BJ (cell line): ENCODE measurements at places on chromosomes 5 and 9.

DNA sequence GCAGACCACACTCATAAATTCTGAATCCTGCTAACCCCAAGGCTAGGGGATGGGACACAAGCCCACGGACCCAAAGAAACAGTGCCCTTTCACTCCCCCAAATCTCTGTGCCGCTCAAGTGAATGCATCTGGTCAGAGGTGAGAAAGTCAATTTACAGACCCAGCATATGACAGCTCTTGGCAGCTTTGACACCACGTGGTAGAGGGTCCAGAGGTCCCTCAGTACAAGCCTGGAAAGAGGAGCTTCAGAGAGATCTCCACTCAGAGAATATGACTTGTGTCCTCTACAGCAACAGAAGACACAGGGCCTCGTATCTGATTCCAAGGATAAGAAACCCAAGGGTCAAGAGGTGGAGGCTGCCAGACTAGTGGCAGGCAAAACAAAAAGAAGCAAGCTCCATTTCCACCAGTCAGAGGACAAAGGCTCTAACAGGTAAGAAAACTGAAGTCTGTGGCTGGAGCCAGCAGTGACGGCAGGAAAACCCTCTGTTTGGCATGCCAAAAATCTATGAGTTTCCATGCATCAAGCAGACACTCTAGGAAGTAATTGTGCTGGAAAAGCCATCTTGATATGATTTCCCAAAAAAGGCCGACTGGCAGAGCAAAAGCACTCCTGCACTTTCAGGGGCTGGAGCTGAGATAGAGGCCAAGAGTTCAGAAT is 138.7 kb downstream of the UGCG start:
- no peak for DNase-seq

DNA sequence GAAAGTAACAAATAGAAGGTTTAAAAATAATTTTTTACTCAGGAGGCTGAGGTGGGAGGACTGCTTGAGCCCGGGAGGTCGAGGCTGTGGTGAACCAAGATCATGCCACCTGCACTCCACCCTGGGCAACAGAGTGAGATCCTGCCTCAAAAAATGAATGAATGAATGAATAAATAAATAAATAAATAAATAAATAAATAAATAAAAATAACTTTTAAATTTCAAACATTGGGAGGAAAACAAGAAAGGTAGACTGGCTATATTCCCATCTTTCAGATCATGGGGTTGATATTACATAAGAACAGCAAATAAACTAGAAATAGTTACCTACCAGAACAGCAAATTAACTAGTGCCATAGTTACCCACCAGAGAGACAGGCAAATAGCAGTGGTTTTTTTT is 75.7 kb downstream of the LHX2 start:
- no peak for DNase-seq

- no peak for DNase-seq
Observed at GRCh38 chr5:765948-766631, 18.4 kb downstream of the ZDHHC11B start.

- no peak for DNase-seq
Observed at GRCh38 chr9:71676460-71676859, 91.9 kb downstream of the CEMIP2 start.

GRCh38 chr5:170110403-170111087 is 4.8 kb downstream of the FOXI1 start:
- no peak for DNase-seq

GRCh38 chr9:78371981-78372380 is 75.1 kb downstream of the PSAT1 start:
- DNase-seq, result no peak

DNA sequence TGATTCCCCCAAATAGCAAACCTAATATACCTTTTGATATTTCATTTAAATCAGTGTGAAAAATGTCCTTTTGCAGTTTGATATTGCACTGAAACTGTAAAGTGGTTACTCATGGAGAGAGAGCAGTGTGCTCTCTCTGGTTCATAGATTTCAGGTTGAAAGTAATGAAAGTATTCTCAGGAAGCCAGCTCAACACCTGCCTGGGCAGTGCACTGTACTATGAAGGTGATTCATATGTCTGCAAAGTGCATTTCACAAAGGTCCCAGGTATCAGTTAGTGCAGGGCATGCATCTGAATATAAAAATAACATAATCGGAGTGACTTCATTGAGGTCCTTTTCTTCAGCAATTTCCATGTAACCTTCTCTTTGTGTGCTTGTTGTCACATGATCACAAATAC is 274.3 kb downstream of the CDH18 start:
- no peak for DNase-seq

- DNase-seq, result no peak
Observed at GRCh38 chr5:31880449-31880848, 241.5 kb downstream of the PDZD2 start.

DNA sequence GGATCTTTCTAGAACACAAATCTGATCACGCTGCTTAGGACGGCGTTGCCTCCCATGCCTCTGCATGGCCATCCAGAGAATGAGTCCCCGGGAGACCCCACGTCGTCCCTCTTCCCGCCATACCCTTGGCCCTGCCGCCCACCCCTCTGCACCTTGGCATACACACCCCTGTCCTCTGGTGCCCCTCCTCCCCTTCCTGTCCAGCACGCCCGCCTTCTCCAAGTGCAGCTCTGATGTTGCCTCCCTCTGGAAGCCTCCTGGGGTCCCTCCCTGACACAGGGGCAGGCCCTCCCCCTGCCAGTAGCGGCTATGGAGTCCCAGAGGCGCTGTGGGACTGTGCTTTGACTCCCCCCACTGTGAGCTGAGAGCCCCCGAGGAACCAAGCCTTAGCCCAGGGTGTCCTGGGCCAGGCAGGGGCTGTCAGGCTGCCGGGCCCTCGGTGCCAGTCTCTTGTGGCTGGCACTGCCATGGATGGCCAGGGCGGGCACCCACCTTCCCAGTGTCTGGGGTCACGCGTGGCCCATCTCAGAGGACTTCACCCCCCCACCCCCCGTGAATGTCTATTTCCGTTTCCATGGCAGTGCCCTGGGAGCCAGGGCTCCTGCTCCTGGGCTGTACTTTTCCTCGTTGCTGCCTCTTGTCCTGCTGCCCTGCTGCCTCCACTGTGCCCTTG is 70.5 kb upstream of the RNU6ATAC start:
- DNase-seq, result no peak

- no peak for DNase-seq
Observed at GRCh38 chr9:106535439-106535838, 327.5 kb upstream of the ZNF462 start.

DNA sequence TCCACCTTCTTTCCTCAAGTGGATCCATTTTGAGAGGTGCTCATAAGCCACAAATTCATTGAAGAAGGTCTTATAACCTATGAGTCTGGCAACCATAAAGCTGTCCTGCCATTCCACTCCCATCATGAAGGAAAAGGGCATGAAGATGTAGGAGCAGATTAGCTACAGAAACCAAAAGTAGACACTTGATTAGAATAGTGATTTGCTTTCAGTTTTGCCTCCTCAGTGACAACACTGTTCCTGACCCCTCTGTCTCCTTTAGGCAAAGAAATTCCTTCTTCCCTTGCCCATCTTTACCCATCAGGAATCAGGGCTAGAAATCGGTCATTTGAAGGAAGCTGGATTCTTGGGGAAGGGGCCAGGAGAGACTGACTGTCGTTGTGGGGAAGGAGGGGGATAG is 55.2 kb downstream of the SLC28A3 start:
- no peak for DNase-seq

DNA sequence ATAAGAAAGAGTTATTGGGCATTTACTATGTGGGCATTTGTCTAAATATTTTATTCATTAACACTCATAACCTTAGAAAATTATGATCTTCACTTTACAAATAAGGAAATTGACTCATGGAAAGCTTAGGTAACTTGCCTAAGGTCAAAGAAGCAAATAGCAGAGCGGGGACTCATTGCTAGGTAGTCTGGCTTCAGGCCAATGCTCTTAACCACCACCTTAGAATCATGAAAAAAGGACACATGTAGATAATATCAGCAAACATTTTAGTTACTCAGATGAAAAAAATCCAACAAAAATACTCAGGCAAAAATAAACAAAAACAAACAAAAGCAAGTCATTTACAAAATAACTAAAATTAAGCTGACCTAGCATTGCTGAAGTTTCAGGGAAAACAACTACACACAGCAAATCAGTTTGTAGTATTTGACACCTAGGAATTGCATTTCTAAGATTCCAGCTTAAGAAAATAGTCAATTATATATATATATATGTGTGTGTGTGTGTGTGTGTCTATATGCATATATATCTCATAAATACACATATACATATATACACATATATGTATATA is 166.0 kb downstream of the HMHB1 start:
- no peak for DNase-seq

- DNase-seq, result no peak
Observed at GRCh38 chr9:135478829-135479468, 633 bp upstream of the PPP1R26 start.

GRCh38 chr5:173331956-173332479 is 3.8 kb upstream of the STC2 start:
- no peak for DNase-seq

GRCh38 chr5:105874316-105874715 is 1796.4 kb downstream of the EFNA5 start:
- DNase-seq, result no peak

DNA sequence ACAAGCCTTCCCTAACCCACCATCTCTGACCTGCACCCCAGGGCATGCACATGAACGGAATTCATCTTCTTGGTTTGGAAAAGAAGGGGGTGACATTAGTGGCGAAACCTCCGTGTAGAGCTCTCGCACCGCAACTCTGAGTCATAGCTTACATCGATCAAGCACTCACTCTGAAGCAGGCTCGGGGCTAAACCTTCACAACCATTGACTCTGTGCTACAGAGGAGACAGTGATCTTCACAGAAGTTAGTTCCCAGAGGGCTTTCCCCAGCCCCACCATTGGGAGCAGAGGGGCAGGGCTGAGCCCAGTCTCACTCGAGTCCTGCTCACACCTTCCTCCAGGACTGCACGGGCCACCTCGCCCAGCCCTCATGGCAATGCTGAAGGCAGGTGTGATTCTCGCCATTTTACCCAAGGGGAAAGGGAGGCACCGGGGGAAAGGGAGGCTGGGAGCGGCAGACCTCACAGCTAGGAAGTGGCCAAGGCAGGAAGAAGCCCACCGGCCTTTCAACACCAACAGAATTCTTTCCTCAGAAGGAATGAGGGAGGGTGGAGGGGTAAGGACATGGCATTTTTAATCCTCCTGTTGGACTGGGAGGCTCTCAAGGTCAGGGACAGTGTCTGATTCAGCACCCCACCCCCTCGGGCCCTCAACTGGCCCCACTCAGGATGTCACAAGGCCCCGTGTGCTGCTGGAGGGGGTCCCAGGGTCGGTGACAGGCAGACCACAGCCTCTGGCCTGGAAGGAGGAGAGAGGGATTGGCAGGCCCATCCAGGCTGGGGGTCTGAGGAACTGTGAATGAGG is 25.9 kb upstream of the IL17B start:
- DNase-seq, result no peak

GRCh38 chr5:96655506-96655905 is 6.7 kb upstream of the CAST start:
- DNase-seq, result no peak

DNA sequence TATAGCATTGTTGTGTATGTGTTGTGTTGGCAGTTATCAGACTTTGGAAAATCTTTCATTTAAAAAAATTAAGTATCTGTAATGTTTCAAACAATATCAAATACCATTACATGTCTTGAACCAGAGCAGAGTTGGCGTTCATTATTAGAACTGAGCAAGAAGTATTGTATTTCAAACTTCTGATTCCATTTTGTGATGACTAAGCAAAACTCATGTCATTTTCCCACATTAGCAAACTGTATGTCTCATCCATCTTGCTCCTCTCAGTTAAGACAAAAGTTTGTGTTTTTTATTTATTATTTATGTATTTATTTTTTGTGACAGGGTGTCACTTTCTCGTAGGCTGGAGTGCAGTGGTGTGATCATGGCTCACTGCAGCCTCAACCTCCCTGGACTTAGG is 4.6 kb upstream of the RASEF start:
- no peak for DNase-seq

- DNase-seq, result no peak
Observed at GRCh38 chr5:96563816-96564215, 98.4 kb upstream of the CAST start.

DNA sequence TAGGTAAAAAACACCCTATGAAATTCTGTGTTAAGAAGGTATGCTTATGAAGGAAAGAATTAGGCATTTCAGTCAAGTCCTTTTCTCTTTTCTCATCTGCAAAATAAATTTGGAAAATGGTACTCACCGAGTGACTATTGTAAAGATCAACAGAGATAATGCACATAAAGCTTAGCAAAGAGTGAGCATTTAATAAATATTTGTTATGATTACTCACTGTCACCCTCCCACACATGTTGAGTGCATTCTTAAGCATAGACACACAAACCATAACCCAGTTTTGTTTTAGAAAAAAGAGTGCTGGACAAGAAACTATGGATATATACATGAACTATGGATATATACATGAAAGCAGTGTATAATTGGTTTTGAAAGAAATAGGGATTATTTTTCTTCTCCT is 54.7 kb upstream of the PRLR start:
- peak; percentile 54 for DNase-seq

GRCh38 chr9:114454652-114455051 is 50.6 kb downstream of the WHRN start:
- DNase-seq, result no peak

GRCh38 chr5:171592076-171592475 is 172.6 kb downstream of the FGF18 start:
- DNase-seq, result no peak

GRCh38 chr9:98657897-98658296 is 50.8 kb downstream of the GABBR2 start:
- peak; percentile 29 for DNase-seq

DNA sequence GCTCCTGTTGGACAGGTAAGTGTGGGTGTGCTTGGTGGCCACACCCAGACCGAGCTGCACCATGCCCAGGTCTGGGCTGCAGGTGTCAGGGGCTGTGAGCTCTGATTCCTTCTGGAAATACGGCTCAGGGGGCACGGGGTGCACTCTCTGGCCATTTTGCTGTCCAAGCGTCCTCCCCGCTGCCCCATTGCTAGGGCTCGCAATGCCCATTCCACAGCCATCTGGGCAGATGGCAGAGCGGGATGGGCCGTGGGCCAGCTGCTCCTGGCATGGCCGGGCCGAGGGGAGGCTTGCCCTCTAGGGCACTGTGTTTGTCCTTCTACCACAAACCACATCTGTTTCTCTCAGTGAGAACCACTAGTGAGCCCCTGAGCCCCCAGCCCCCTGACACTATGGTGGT is 67.9 kb upstream of the RXRA start:
- no peak for DNase-seq

GRCh38 chr5:6449465-6450158 is 953 bp downstream of the UBE2QL1 start:
- DNase-seq, result no peak

DNA sequence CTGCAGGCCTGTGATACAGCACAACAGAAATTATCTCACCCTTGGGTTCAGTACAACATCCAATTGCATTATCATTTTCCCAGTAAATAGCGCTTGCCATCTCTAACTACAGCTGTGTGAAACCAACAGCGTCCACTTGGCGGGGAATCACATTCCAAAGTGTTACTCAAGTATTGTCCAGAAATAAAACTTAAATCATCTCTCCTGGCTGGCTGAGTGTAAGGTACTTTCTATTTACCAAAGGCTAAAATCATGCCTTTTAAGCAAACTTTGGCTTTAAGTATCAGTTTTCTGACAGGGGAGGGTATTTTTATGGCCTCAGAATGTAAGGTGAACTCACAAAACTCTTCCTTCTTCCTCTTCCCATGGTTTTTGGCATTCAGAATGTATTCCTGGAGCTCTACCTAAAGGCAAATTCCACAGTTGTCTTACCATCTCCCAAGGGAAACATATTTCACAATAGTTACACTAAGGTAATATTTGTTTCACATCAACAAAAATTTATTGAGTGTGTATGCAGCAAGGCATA is 205.6 kb upstream of the MPDZ start:
- DNase-seq, result no peak

- DNase-seq, result no peak
Observed at GRCh38 chr9:36800455-36800854, 227.8 kb downstream of the MELK start.

- no peak for DNase-seq
Observed at GRCh38 chr9:36991516-36992134, 42.4 kb downstream of the PAX5 start.
